ENCODE measurements at places on chromosomes 1 and 21. TPM values are rescaled to one million over a fixed set of nuclear protein-coding genes. Genes with fewer than 3 reads are reported as not detected.

- H3K27ac ChIP-seq = no peak overlapping the region
- H3K27me3 ChIP-seq = no peaks in the 10 kb centered on the region
- H3K4me3 ChIP-seq = no peak overlapping the region
- DNase-seq = no peak
Observed at GRCh38 chr1:216293683-216294082, 129.6 kb downstream of the USH2A start.

GRCh38 chr1:248366609-248367008 lies 5.1 kb downstream of the OR2T4 start:
- H3K27me3 ChIP-seq = peaks cover 2% of the 10 kb centered on the region
- H3K36me3 ChIP-seq = no peaks in the 10 kb centered on the region
- DNase-seq = no peak
- no peak overlapping the region for H3K27ac ChIP-seq
- H3K4me3 ChIP-seq = no peak overlapping the region
- no peaks in the 10 kb centered on the region for H3K4me1 ChIP-seq

- no peak for DNase-seq
- no peaks in the 10 kb centered on the region for H3K27me3 ChIP-seq
- H3K36me3 ChIP-seq = no peaks in the 10 kb centered on the region
- no peaks in the 10 kb centered on the region for H3K4me1 ChIP-seq
- no peak overlapping the region for H3K27ac ChIP-seq
Observed at GRCh38 chr1:210087058-210087457, 145.5 kb upstream of the SERTAD4 start.

DNA sequence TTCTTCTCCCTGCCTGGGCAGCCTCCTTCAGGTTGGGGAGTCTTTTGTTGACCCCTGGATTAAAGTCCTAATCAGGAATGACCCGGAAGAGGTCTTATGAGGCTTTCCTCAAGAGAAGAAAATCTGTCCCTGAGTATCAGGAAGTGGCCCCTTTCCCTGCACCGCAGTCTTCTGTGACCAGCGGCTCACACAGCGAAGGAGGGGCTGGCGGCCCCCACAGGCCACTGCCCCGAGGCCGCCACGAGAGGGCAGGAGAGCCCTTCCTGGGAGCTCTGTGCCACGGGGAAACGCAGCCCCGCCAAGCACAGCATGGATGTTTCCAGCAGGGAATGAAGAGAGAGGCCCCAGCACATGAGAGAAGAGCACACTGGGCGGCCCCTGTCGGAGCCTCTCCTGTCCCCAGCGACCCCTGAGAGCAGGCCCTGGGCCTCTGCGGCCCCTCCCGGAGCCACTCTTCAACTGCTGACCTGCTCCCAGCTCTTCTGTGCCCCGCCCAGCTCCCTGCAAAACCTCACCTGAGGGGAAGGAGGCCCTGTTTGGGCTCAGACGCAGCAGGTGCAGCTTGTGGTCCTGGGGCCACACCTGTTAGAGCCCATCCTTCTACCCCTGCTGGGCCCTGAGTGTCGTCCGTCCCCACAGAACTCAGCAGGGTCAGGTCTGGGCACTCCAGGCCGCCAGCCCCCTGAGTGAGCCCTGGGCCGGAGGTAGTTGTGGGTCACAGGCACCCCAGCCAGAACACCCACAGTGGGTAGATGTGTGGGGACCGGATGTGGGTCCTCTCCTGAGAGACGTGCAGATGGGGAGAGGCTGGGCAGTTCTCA lies 4.9 kb upstream of the POFUT2 start:
- no peaks in the 10 kb centered on the region for H3K36me3 ChIP-seq
- H3K27ac ChIP-seq = no peak overlapping the region
- H3K27me3 ChIP-seq = no peaks in the 10 kb centered on the region

DNA sequence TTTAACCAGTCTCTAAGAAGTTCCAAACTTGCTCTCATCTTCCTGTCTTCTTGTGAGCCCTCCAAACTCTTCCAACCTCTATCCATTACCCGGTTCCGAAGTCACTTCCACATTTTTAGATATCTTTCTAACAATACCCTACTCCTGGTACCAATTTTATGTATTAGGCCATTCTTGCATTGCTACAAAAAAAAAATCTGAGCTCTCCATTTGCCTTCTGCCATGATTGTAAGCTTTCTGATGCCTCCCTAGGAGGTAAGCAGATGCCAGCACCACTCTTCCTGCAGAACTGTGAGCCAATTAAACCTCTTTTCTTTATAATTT lies 91.5 kb upstream of the ARTN start:
- H3K27ac ChIP-seq = no peak overlapping the region
- DNase-seq = no peak
- peaks cover 33% of the 10 kb centered on the region for H3K36me3 ChIP-seq
- no peaks in the 10 kb centered on the region for H3K27me3 ChIP-seq

- H3K36me3 ChIP-seq = no peaks in the 10 kb centered on the region
- no peak for DNase-seq
- H3K4me3 ChIP-seq = no peak overlapping the region
- no peaks in the 10 kb centered on the region for H3K27me3 ChIP-seq
- no peak overlapping the region for H3K27ac ChIP-seq
Observed at GRCh38 chr1:223022641-223023473, 120.2 kb downstream of the TLR5 start.

DNA sequence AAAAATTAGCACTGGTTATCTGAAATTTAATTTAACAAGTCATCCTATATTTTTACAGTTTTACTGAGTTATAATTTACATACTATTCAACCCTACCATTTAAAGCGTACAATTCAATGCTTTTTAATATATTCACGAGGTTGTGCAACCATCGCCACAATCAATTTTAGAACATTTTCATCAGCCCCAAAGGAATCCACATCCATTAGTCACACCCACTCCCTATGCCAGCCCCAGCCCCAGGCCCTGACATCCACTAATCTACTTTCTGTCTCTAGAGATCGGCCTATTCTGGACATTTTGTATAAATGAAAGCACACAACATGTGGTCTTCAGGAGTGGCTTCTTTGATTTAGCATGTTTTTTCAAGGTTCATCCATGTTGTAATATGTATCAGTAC lies 134.7 kb downstream of the PSMG1 start:
- H3K4me3 ChIP-seq = no peak overlapping the region
- no peaks in the 10 kb centered on the region for H3K4me1 ChIP-seq
- H3K27me3 ChIP-seq = no peaks in the 10 kb centered on the region

- H3K36me3 ChIP-seq = no peaks in the 10 kb centered on the region
- H3K4me3 ChIP-seq = no peak overlapping the region
- peaks cover 23% of the 10 kb centered on the region for H3K4me1 ChIP-seq
- peaks cover 2% of the 10 kb centered on the region for H3K27me3 ChIP-seq
- peak overlapping the region; percentile 30 for H3K27ac ChIP-seq
Observed at GRCh38 chr1:16151196-16151994, 4.5 kb downstream of the EPHA2 start.

DNA sequence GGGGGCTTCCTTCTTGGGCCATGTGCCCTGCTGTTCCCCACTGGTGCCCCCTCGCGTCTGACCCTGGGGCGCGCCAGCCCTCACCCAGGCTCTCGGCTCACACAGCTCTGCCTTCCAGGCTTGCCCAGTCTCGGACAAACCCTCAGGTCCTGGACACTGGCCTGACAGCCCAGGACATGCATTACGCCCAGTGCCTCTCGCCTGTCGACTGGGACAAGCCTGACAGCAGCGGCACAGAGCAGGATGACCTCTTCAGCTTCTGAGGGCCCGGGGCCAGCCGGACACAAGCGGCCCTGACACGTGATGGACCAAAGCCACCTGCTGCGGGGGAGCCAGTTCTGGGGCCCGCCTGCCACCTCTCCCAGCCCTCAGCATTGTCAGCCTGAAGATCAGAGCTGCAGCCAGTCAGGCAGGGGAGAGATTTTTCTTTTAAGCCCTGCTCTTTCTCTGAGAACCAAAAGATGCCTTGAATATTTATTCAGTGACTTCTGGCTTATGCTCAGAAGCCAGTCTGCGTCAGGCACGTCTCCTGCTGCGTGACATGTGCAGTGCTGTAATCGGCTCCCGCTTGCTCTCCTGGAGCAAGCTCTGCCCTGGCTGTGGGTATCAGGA lies 23.4 kb downstream of the LDLRAP1 start:
- H3K36me3 ChIP-seq = peaks cover 8% of the 10 kb centered on the region
- H3K4me1 ChIP-seq = peaks cover 81% of the 10 kb centered on the region
- DNase-seq = peak; percentile 54
- H3K27ac ChIP-seq = peak overlapping the region; percentile 83
- no peak overlapping the region for H3K4me3 ChIP-seq
- no peaks in the 10 kb centered on the region for H3K27me3 ChIP-seq

DNA sequence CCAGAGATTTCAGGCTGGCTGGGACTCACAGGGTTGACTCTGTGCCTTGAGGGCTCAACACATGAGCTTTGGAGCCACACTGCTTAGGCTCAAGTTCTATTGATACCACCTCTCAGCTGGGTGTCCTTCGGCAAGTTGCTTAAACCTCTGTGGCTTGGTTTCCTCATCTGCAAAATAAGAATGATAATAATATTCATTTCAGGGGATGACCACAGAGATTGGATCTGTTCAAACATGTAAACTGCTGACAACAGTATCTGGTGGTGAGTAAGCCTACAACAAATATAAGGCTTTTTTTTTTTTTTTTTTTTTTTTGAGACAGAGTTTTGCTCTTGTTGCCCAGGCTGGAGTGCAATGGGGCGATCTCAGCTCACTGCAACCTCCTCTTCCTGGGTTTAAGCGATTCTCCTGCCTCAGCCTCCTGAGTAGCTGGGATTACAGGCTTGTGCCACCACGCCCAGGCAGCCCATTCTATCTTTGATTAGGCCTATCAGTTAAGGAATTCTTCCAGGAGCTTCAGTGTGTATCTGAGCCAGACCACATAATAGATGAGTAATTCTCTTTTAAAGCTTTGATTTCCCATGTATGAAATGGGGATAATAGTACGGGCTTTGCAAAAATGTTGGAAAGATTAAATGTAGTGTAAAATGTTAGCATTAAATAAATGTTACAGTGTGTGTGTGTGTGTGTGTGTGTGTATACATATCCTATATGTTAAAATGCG lies 437.6 kb downstream of the PRDM2 start:
- H3K36me3 ChIP-seq = no peaks in the 10 kb centered on the region
- H3K4me3 ChIP-seq = no peak overlapping the region
- H3K27me3 ChIP-seq = peaks cover 3% of the 10 kb centered on the region
- H3K27ac ChIP-seq = no peak overlapping the region
- no peak for DNase-seq

DNA sequence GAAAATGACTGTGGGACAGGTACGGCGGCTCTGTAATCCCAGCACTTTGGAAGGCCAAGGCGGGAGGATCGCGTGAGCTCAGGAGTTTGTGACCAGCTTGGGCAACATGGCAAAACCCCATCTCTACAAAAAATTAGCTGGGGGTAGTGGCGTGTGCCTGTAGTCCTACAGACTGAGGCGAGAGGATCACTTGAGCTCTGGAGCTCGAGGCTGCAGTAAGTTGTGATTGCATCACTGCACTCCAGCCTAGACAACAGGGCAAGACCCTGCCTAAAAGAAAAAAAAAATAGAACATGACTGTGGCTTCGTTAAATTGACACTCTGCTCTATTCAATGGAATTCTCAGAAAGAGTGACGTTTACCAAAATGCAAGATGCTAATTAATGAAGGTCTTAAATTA lies 3.9 kb upstream of the DBT start:
- peaks cover 5% of the 10 kb centered on the region for H3K4me1 ChIP-seq
- H3K27ac ChIP-seq = no peak overlapping the region
- no peaks in the 10 kb centered on the region for H3K36me3 ChIP-seq
- H3K27me3 ChIP-seq = no peaks in the 10 kb centered on the region

DNA sequence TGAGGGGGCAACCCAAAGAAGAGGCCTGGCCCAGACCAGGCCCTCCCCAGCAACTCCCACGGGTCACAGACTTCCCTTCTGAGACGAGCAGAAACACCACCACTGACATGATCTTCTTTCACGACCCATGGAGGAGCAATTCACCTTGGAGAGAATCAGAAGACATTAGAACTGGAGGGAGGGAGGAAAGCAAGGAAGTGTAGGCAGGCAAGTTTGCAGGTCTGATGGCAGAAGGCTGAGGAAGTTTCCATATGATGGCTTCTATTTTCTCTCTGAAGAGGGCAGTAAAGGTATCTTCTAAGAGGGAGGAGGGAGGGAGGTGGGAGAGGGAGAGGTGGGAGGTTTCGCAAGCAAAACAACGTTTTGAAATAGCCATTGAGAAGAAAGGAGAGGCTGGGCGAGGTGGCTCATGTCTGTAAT lies 1.4 kb upstream of the UBXN10 start:
- DNase-seq = no peak
- H3K4me1 ChIP-seq = peaks cover 41% of the 10 kb centered on the region
- H3K4me3 ChIP-seq = no peak overlapping the region
- H3K36me3 ChIP-seq = peaks cover 2% of the 10 kb centered on the region
- peak overlapping the region; percentile 63 for H3K27ac ChIP-seq

DNA sequence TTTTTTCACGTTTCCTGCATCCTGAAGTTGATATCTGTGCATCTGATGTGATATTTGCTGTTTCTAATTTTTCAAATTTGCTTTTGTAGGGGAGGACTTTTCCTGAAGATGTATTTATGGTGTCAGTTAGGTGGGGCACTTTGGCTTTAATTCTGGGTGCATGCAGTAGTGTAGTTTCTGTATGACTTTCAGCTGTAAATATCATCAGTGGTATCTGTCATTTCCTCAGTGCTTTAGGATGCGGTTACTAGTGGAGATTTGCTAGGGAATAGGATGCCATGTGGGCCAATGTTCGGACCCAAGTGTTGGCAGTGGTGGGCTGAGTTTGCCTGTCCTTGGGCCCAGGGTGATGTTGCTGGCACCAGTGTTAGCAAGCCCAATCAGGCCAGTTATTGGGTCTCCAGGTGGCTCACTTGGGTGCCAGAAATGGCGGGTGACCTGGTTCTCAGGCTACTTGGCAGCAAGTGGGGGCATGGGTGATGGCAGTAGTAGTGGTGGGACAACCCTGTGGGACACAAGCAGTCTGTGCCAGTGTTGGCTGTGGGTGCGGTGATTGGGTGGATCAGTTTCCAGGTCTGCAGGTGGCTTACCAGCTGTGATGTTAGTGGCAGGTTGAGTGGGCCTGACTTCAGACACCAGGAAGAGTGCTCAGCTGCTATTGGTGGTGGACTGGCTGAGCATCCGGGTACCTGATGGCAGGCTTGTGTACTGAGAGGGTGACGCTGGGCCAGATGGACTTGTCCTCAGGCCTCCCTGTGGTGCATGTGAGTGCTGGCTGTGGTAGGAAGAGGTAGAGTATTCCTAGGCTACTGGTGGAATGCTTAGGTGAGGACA lies 24.4 kb downstream of the CD55 start:
- no peak overlapping the region for H3K4me3 ChIP-seq
- H3K36me3 ChIP-seq = peaks cover 84% of the 10 kb centered on the region
- H3K27ac ChIP-seq = peak overlapping the region; percentile 71
- no peaks in the 10 kb centered on the region for H3K27me3 ChIP-seq
- no peak for DNase-seq

- H3K4me3 ChIP-seq = no peak overlapping the region
- H3K4me1 ChIP-seq = peaks cover 7% of the 10 kb centered on the region
Observed at GRCh38 chr1:93758842-93759515, 77.3 kb upstream of the BCAR3 start.

Gene PTGFR
- not detected for total RNA-seq

Gene NTMT2
- not detected for total RNA-seq

Gene TNFRSF25
- total RNA-seq = 82.4 TPM

Gene MSH4
- total RNA-seq = 0.27 TPM

Gene INSRR
- not detected for total RNA-seq
